Stomach (tissue), 19 donors: ENCODE measurements at places on chromosomes 1 and 21. TPM values are rescaled to one million over a fixed set of nuclear protein-coding genes. Genes with fewer than 3 reads are reported as not detected.

Gene RIPPLY3
- total RNA-seq, result not detected

Gene C1QB
- 187 TPM for total RNA-seq

Gene OR14K1
- not detected for total RNA-seq

Gene TSSK3
- total RNA-seq, result not detected

DNA sequence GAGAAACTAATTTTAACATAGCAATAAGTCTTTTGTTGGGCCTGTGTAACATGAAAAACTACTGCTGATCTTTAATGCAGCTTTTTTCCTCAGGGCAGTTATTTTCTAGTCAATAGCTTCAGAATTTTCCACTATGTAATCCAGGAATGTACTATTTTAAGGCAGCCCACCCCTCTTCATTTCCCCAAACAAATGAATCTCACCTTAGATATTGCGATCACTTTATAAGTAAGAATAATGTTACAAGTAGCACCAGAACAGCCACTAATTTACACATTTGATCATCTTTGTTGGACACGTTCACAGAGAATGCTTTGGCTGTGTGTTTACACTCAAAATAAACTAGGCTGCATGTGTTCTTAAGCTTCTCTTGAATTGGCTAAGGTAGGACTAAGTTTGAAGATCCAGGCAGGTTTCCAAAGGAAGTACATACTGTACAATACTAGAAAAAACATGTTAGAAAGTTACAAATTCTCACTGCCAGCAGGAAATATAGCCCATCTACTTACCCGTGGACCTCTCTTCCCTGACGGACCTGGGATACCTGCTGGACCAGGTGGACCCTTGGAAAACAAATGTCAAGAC is 41.7 kb downstream of the COL24A1 start:
- no peaks in the 10 kb centered on the region for H3K36me3 ChIP-seq
- no peak overlapping the region for H3K4me3 ChIP-seq
- DNase-seq, result peak; percentile 10
- no peaks in the 10 kb centered on the region for H3K4me1 ChIP-seq

DNA sequence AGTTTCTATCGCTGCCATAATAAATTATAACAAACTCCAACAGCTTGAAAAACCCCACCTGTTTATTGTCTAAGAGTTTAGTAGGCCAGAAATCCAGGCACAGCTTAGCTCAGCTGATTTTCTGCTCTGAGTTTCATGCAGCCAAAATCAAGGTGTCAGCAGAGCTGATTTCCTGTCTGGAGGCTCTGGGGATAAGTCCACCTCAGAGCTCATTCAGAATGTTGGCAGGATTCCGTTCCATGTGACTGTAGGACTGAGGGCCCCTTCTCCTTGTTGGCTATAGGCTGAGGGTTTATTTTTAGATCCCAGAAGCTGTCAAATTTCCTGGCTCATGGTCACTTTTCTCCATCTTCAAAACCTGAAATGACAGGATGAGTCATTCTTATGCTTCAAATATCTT is 91.6 kb upstream of the CHODL start:
- no peaks in the 10 kb centered on the region for H3K36me3 ChIP-seq
- H3K27ac ChIP-seq, result no peak overlapping the region
- H3K4me3 ChIP-seq, result no peak overlapping the region
- DNase-seq, result peak; percentile 7

GRCh38 chr1:223711173-223711572 is 1.2 kb upstream of the CAPN2 start:
- H3K27me3 ChIP-seq, result no peaks in the 10 kb centered on the region
- H3K4me1 ChIP-seq, result peaks cover 90% of the 10 kb centered on the region
- H3K27ac ChIP-seq, result peak overlapping the region; percentile 97
- peak; percentile 63 for DNase-seq

- H3K4me1 ChIP-seq, result peaks cover 12% of the 10 kb centered on the region
- H3K27ac ChIP-seq, result no peak overlapping the region
- H3K4me3 ChIP-seq, result no peak overlapping the region
- no peaks in the 10 kb centered on the region for H3K36me3 ChIP-seq
Observed at GRCh38 chr1:212477680-212478466, 45.2 kb downstream of the NENF start.

GRCh38 chr1:80994934-80995333 is 805.8 kb upstream of the ADGRL2 start:
- H3K27ac ChIP-seq, result no peak overlapping the region
- H3K27me3 ChIP-seq, result no peaks in the 10 kb centered on the region
- no peaks in the 10 kb centered on the region for H3K4me1 ChIP-seq
- no peak for DNase-seq

GRCh38 chr1:103171041-103171590 is 62.8 kb upstream of the COL11A1 start:
- no peak overlapping the region for H3K4me3 ChIP-seq
- no peaks in the 10 kb centered on the region for H3K4me1 ChIP-seq
- no peak overlapping the region for H3K27ac ChIP-seq
- DNase-seq, result no peak
- H3K27me3 ChIP-seq, result no peaks in the 10 kb centered on the region

- peaks cover 18% of the 10 kb centered on the region for H3K4me1 ChIP-seq
- H3K27me3 ChIP-seq, result no peaks in the 10 kb centered on the region
- H3K27ac ChIP-seq, result no peak overlapping the region
- peak; percentile 39 for DNase-seq
Observed at GRCh38 chr21:46394595-46395104, 64.0 kb upstream of the DIP2A start.

DNA sequence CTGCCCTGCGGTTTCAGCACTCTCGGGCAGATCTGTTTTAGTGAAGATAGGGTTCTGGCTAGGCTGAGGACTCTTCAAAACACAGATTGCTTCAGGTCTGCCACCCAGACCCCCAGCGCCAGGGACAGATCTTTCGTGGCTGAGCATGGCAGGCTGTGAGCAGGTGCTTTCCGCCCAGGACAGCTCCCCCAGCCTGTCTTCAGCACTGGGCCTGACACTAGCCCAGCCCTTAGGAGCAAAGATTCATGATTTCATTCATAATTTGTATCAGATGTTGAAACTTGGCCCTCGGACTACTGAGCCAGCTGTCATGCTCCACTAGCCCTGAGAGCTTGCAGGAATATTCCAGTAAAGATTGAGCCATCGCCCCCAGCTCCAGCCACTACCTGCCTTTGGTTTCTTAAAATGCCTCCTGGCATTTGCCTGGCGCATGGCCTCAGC is 5.9 kb downstream of the ADPRS start:
- no peak overlapping the region for H3K4me3 ChIP-seq
- no peak for DNase-seq
- H3K4me1 ChIP-seq, result peaks cover 8% of the 10 kb centered on the region
- H3K27ac ChIP-seq, result no peak overlapping the region
- H3K36me3 ChIP-seq, result peaks cover 63% of the 10 kb centered on the region
- no peaks in the 10 kb centered on the region for H3K27me3 ChIP-seq

- no peak for DNase-seq
- no peaks in the 10 kb centered on the region for H3K27me3 ChIP-seq
- H3K4me3 ChIP-seq, result no peak overlapping the region
- no peak overlapping the region for H3K27ac ChIP-seq
Observed at GRCh38 chr21:42556476-42556875, 42.8 kb downstream of the SLC37A1 start.

DNA sequence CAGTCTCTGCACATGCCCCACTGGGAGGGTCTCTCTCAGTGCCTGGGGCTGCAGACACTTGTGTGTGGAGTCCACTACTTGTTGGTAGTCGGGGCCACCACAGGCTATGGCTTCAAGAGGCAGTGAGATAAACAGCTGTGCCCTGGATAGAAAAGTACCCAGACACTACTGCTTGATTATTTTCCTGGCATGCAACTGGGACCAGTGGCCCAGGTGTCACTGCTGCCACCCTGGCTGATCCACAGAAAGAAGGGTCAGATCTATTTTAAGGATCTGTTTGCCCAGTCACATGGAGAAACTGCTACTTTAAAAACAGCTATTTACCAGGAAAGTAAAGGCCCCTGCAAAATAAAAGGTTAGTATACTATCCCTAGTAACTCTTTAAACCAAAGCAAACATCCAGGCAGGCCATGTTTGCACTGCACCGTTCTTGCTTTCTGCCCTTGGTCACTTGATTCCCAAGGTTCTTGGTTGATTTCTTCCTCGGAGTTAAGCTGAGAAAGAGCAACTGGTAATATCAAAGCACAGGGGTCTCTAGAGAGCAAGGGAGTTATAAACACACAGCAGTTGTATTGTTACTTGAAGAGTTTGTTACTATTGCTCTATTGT is 99.9 kb downstream of the GLUL start:
- H3K4me1 ChIP-seq, result peaks cover 46% of the 10 kb centered on the region
- H3K36me3 ChIP-seq, result no peaks in the 10 kb centered on the region
- H3K27ac ChIP-seq, result peak overlapping the region; percentile 84

GRCh38 chr1:212007886-212008285 is 27.5 kb downstream of the INTS7 start:
- no peaks in the 10 kb centered on the region for H3K27me3 ChIP-seq
- no peaks in the 10 kb centered on the region for H3K4me1 ChIP-seq
- no peak overlapping the region for H3K27ac ChIP-seq
- H3K36me3 ChIP-seq, result peaks cover 23% of the 10 kb centered on the region
- DNase-seq, result no peak
- H3K4me3 ChIP-seq, result no peak overlapping the region

DNA sequence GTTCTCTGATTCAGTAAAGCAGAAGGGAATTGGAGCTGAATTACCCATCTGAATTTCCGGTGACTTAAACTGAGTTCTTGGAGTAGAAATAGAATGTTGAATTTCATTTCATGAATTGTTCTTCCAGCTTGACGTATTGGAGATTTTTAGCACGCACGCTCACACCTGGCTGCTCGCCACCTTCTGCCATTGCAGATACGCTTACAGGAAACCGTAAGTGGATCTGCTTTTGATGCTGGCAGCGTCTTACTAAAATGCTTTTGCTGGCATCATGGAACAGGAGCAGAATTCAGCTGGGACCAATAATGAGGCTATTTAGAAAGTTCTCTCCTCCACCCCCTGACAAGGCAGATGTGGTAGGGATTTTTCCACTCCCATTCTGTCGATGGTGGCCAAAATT is 17.7 kb upstream of the ELAVL4 start:
- H3K4me3 ChIP-seq, result no peak overlapping the region
- no peaks in the 10 kb centered on the region for H3K27me3 ChIP-seq
- H3K4me1 ChIP-seq, result no peaks in the 10 kb centered on the region
- H3K36me3 ChIP-seq, result no peaks in the 10 kb centered on the region
- DNase-seq, result no peak

DNA sequence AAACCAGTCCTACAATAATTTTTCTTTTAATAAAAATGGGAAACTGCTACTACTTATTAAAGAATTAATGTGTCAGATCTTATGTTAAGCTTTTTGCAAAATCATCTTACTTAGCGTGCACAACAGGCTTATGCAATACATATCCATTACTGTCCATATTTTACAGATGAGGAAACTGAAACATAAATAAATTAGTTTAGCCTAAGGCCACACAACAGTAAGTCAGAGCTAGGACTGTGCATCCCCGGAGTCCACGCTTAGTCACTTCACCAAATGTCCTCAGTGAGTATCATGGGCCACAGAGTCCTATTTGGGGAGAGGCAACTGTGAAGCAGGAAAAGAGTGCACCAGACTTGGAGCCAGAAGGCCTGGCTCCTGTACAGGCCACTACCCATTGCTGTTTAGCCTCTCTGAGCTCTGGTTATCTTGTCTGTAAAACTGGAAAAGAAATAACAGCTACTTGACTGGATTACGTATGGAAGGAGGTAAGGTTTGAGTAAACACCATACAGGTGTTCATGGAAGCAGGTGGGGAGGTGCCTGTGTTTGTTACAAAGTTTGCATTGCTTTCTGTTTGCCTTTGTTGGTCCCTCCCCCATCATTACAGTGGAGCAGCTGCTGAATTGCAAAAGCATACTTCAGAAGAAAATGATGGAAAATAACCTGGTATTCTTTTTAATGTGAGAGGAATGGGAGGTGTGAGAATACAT is 192.8 kb downstream of the FCRL5 start:
- peaks cover 7% of the 10 kb centered on the region for H3K4me1 ChIP-seq
- DNase-seq, result peak; percentile 60
- no peak overlapping the region for H3K4me3 ChIP-seq

GRCh38 chr1:10679496-10680220 is 116.8 kb downstream of the CASZ1 start:
- H3K27me3 ChIP-seq, result no peaks in the 10 kb centered on the region
- peak overlapping the region; percentile 2 for H3K4me3 ChIP-seq
- peaks cover 100% of the 10 kb centered on the region for H3K4me1 ChIP-seq
- no peaks in the 10 kb centered on the region for H3K36me3 ChIP-seq
- H3K27ac ChIP-seq, result peak overlapping the region; percentile 88
